ENCODE measurements at places on chromosomes 5 and 9.
A peak's percentile ranks its signal among the peaks of the same experiment; 100 is the strongest.

DNA sequence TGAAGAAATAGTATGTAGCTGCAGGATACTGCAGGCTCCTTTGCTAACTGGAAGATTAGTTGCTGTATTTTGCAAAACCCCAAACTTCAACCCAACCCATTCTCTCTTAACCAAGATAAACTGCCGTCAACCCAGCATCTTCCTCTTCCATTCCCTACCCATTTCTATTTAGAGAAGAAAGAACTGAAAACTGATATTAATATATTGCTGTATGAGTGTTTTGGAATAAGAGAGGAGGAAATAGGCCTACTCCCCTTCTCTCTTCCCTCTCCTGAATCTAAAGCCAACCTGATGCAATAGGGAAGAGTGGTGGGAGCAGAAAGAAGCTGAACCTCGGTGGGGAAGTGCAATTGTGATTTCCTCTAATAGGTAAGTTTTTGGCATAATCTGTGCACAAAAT lies 83.7 kb downstream of the TMEM215 start:
- H3K27ac ChIP-seq, result no peak overlapping the region
- H3K4me3 ChIP-seq, result no peak overlapping the region
- DNase-seq, result no peak
- no peaks in the 10 kb centered on the region for H3K27me3 ChIP-seq
- no peaks in the 10 kb centered on the region for H3K4me1 ChIP-seq
- H3K36me3 ChIP-seq, result no peaks in the 10 kb centered on the region

GRCh38 chr9:111400564-111400898 lies 70.5 kb upstream of the OR2K2 start:
- H3K27me3 ChIP-seq, result no peaks in the 10 kb centered on the region
- no peak for DNase-seq
- no peaks in the 10 kb centered on the region for H3K4me1 ChIP-seq

GRCh38 chr9:96015876-96016686 lies 140.6 kb downstream of the ERCC6L2 start:
- H3K4me3 ChIP-seq, result no peak overlapping the region
- no peaks in the 10 kb centered on the region for H3K36me3 ChIP-seq
- H3K27ac ChIP-seq, result no peak overlapping the region
- no peaks in the 10 kb centered on the region for H3K27me3 ChIP-seq
- DNase-seq, result no peak

DNA sequence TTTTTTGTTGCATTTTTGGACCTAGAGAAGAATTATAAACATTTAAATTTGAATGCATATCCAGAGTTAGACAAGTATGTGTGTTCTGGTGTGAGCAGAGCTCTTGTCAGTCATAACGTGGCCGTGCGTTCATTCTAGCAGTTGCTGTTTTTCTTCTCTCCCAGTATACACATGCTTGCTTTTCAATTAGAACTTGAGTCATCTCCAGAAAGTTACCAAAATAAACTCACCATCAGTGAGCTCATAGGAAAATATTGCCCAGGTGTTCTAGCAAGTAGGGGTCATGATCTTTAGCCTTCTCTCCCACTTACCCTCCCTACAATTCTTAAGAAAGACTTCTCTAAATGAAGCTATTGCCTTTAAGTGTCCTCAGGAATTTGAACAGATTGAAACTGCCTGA lies 247.5 kb upstream of the TUT7 start:
- no peaks in the 10 kb centered on the region for H3K27me3 ChIP-seq
- no peak for DNase-seq
- H3K4me3 ChIP-seq, result no peak overlapping the region
- no peak overlapping the region for H3K27ac ChIP-seq
- H3K36me3 ChIP-seq, result no peaks in the 10 kb centered on the region

- H3K27me3 ChIP-seq, result no peaks in the 10 kb centered on the region
- no peaks in the 10 kb centered on the region for H3K4me1 ChIP-seq
- no peak overlapping the region for H3K4me3 ChIP-seq
- DNase-seq, result no peak
- no peak overlapping the region for H3K27ac ChIP-seq
Measured at GRCh38 chr9:86181379-86182315, 77.8 kb downstream of the C9orf153 start.

GRCh38 chr9:38489057-38489456 lies 64.8 kb upstream of the IGFBPL1 start:
- no peak overlapping the region for H3K27ac ChIP-seq
- no peaks in the 10 kb centered on the region for H3K36me3 ChIP-seq
- H3K4me3 ChIP-seq, result no peak overlapping the region
- H3K27me3 ChIP-seq, result no peaks in the 10 kb centered on the region
- DNase-seq, result no peak

- no peak for DNase-seq
- H3K27ac ChIP-seq, result no peak overlapping the region
- no peaks in the 10 kb centered on the region for H3K27me3 ChIP-seq
Measured at GRCh38 chr5:154713615-154714125, 41.5 kb upstream of the LARP1 start.

- no peak overlapping the region for H3K27ac ChIP-seq
- no peak overlapping the region for H3K4me3 ChIP-seq
- DNase-seq, result no peak
Measured at GRCh38 chr9:88976890-88977257, 14.4 kb upstream of the S1PR3 start.

DNA sequence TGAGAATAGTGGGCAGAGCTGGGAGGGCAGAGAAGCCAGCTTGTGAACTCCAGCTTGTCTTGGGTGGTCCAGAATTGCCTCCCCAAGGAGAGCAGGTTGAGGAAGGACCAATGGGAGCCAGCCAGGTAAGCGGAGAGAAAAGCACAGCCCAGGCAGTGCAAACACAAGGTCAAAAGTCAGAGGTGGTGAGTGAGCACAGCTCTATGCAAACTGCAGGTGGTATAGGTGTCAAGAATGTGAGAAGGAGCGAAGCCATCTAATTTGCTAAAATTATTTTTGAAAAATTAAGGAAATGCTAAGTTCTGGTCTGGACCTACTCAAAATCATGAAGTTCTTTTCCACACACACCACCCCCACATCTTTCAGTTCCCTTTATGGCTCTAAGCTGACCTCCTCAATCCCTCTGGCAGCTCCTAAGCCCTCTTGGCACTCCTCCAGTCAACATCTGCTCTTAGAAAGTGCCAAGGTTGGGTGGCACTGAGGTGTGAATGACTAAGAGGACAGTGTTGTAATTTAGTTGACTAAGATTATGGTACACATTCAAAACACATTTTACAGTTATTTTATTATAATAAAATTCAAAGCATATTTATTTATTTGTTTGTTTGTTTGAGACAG lies 6.6 kb upstream of the OTULINL start:
- no peaks in the 10 kb centered on the region for H3K27me3 ChIP-seq
- no peaks in the 10 kb centered on the region for H3K36me3 ChIP-seq
- H3K4me3 ChIP-seq, result no peak overlapping the region
- DNase-seq, result no peak

DNA sequence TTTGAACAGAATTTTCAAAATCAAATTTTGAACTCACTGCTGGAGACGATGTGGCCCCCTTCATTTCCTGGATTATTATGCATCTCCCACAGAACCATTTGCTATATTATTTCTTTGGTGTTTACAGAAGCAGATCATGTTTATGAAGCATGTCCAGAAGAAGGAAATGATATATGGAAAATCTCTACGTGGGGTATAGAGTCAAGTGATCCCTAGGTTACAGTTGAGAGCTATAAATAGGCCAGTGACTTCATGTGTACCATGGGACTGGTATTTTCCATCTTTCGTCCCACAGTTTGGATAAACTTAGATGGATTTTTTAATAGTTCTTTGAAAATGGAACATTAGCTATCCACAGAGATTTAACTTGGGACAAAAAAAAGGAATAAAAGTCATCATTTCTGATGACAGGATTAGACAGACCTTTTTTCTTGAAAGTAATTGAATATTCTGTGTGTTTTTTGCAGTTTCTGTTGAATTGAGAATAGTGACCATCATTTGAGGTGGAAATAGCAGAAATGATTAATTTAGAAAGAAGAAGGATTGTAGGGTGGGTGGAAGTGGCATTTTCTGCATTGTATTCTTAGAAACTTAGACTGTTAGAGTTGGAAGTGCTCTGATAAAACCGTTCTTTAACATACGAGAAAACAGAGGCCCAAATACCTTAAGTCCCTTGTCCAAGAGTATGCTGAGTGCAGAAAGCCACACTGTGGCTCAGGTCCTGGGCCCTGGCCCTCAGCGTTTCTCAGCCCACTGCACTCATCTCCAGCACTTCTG lies 136.4 kb downstream of the PIP5K1B start:
- H3K4me1 ChIP-seq, result no peaks in the 10 kb centered on the region
- H3K4me3 ChIP-seq, result no peak overlapping the region
- H3K27ac ChIP-seq, result no peak overlapping the region

GRCh38 chr5:154418344-154418820 lies 27.4 kb upstream of the SAP30L start:
- no peaks in the 10 kb centered on the region for H3K27me3 ChIP-seq
- H3K27ac ChIP-seq, result no peak overlapping the region
- DNase-seq, result no peak
- no peaks in the 10 kb centered on the region for H3K4me1 ChIP-seq
- no peak overlapping the region for H3K4me3 ChIP-seq
- H3K36me3 ChIP-seq, result no peaks in the 10 kb centered on the region

GRCh38 chr9:125166762-125167161 lies 22.8 kb downstream of the PPP6C start:
- DNase-seq, result no peak
- no peaks in the 10 kb centered on the region for H3K4me1 ChIP-seq
- H3K36me3 ChIP-seq, result no peaks in the 10 kb centered on the region

DNA sequence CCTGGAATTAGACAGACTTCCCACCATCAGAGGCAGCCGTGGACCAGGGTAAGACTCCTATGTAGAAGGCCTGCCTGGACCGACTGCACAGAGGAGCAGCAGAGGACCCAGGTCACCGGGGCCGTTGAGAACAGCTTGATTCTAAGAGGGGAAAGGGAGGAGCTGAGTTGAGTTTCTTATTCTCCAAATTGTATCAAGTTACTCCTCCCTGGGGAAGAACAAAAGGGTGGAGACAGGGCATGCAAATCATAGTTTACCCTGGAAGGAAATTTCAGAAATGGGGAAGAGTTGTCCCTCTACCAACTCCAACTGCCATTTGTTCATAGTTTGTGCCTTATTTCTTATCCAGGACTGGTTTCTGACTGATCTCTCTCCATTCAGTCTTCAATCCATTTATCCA lies 20.9 kb upstream of the SLC31A2 start:
- H3K4me1 ChIP-seq, result no peaks in the 10 kb centered on the region
- DNase-seq, result no peak
- H3K4me3 ChIP-seq, result no peak overlapping the region
- H3K27ac ChIP-seq, result no peak overlapping the region

GRCh38 chr5:16970260-16970659 lies 34.2 kb upstream of the MYO10 start:
- H3K36me3 ChIP-seq, result no peaks in the 10 kb centered on the region
- H3K27ac ChIP-seq, result no peak overlapping the region
- no peaks in the 10 kb centered on the region for H3K27me3 ChIP-seq
- H3K4me1 ChIP-seq, result no peaks in the 10 kb centered on the region

- H3K36me3 ChIP-seq, result no peaks in the 10 kb centered on the region
- no peaks in the 10 kb centered on the region for H3K27me3 ChIP-seq
- no peaks in the 10 kb centered on the region for H3K4me1 ChIP-seq
- H3K27ac ChIP-seq, result no peak overlapping the region
- H3K4me3 ChIP-seq, result no peak overlapping the region
Measured at GRCh38 chr9:26863074-26863473, 29.5 kb downstream of the CAAP1 start.

- H3K4me1 ChIP-seq, result no peaks in the 10 kb centered on the region
- no peak for DNase-seq
- no peak overlapping the region for H3K27ac ChIP-seq
- no peaks in the 10 kb centered on the region for H3K36me3 ChIP-seq
- H3K4me3 ChIP-seq, result no peak overlapping the region
Measured at GRCh38 chr5:82664732-82665131, 386.6 kb upstream of the RPS23 start.

GRCh38 chr5:172439785-172440477 lies 14.4 kb downstream of the SH3PXD2B start:
- H3K27ac ChIP-seq, result peak overlapping the region; percentile 75
- no peaks in the 10 kb centered on the region for H3K27me3 ChIP-seq
- no peak overlapping the region for H3K4me3 ChIP-seq
- peaks cover 14% of the 10 kb centered on the region for H3K4me1 ChIP-seq

DNA sequence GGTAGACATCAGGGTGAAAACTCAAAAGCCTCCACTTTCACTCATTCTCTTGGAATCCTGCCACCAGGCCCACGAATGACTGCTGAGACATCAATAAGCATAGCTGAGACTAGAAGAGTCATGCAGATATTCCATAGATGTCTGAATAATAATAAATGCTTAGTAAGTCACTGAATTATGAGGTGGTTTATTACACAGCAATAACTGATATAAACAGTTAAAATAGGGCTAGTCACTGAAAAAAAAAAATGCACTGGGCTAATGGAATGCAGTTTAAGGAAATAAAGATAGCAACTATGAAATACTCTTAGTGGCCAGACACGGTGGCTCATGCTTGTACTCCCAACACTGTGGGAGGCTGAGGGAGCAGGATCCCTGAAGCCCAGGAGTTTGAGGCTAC lies 262.8 kb upstream of the CDH6 start:
- H3K27me3 ChIP-seq, result no peaks in the 10 kb centered on the region

DNA sequence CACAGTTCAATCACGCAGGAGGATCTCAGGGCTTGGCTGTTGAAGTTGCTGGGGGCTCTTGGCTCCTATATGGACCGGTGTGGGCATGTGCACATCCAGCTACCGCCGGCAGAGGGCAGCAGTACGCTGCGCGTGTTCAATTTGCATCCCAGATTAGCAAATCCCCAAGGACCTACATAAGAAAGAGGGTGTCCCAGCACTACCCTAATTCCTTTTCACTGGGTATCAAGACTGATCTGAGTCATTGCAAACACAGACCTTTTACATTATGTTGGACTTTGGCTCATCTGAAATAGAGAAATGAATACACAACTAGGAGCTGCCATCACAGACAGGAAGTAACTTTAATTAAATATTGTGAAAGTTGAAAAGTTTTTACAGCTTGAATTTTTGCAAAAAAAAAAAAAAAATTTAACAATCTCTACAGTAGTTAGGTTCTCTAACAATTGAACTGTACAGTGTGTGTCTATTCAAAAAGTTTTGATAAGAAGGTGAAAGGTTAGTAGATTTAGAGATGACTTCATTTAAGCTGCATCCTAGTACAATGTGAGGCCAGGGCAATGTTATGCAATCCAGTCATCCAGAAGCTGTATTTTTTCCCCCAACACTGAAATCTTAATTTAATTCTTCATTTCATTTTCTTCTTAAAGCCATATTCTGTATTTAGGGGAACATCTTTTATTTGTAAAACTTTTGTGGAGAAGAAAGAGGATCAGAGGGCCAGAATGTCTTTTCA lies 404.0 kb downstream of the EBF1 start:
- H3K27me3 ChIP-seq, result no peaks in the 10 kb centered on the region
- no peaks in the 10 kb centered on the region for H3K36me3 ChIP-seq
- H3K4me3 ChIP-seq, result no peak overlapping the region

GRCh38 chr9:110828264-110828663 lies 159.7 kb downstream of the MUSK start:
- no peak overlapping the region for H3K4me3 ChIP-seq
- no peak for DNase-seq
- no peaks in the 10 kb centered on the region for H3K36me3 ChIP-seq
- H3K27me3 ChIP-seq, result no peaks in the 10 kb centered on the region
- no peaks in the 10 kb centered on the region for H3K4me1 ChIP-seq
- H3K27ac ChIP-seq, result peak overlapping the region; percentile 75

Data from breast epithelium (tissue), 4 donors.